Transverse colon (tissue), 4 donors: ENCODE measurements at places on chromosomes 3 and 15.

- no peak for DNase-seq
Measured at GRCh38 chr15:25810154-25810553, 53.0 kb downstream of the ATP10A start.

DNA sequence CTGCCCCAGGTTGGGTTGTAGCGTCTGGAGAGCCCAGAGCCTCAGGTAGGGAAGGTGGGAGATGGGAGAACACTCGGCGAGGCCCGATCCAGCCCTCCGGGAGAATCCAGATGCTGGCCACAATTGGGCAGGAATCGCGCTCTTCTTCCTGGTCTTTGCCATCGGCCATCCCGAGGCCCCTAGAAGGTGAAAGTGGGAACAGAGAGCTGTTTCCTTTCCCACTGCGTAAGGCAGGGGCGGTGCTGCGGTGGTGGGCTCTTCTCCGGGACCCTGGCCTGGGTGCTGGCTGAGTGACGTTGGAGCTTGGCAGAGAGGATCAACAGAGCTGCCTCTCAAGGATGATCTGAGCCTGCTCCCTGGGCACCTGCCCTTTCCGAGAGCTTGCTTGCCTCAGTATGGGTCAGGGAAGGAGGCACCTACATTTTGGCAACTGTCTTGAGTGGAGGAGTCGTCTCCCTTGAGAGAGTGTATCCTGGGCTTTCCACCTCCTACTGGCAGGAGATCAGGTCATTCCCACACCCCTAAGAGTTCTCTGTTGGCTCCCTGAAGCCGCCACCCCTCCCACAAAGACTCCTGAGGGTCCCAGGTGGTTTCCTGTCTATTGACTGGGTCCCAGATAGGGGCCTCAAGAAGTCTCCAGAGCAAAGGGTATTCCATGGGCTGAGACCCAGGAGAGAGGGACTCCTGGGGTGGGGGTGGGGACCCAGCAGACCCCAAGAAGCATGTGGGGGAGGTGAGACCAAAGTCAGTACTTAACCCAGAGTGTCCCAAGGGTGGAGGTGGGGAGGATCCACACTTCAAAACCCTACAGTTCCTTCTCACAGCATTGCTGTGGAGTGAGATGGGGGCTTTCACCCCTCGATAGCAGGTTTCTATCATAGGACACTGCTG, 1.6 kb downstream of the C15orf39 start:
- DNase-seq, result no peak

GRCh38 chr3:143421556-143421955, 302.0 kb downstream of the CHST2 start:
- no peak for DNase-seq

DNA sequence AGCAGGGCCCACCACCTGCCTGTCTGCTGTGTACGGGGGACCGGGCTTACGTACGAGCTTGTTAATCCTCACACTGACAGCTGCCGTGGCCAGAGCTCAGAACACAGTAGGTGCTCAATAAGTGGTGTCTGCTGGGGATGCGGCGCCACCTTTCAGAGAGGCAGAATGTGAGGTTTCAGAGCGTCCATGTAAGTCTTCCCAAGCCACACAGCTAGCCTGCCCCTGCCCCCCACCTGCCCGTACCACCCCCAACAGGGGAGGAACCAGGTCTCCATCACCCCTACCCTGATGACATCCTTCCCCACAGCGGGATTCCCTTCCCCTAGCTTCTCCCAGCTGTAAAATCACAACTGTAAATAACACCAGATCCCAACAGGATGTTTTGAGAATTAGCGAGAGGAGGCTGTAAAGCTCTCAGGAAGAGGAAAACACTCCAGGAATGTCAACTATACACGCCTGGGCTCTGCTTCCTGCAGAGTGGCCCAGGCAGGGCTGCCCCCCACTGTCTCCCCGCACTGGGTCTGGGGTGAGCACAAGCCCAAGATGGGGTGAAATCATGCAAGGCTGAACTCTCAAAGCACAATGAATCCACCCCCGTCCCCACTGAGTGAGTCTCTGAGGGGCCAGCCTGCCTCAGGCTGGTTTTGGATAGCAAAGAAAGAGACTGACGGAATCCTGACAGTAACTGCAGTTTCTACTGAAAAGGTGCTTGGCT, 250.1 kb upstream of the LYSMD4 start:
- DNase-seq, result no peak

DNA sequence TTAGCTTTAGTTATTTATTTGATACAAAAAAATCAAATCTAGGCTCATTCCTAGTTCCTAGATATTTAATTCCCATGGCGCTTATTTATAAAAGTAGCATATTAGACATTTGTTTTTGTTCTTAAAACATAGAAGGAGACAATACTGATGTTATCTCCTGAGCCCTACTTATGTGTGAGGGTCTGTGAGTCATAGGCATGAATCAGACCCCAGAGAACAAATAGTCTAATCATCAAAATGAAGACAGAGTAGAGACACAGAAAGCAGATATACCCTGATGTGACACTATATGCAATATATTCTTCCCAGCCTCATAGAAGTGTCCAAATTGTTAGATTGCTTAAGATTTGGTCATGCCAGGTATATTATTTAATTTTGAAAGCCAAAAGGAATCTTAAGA, 44.9 kb downstream of the PEX5L start:
- no peak for DNase-seq

DNA sequence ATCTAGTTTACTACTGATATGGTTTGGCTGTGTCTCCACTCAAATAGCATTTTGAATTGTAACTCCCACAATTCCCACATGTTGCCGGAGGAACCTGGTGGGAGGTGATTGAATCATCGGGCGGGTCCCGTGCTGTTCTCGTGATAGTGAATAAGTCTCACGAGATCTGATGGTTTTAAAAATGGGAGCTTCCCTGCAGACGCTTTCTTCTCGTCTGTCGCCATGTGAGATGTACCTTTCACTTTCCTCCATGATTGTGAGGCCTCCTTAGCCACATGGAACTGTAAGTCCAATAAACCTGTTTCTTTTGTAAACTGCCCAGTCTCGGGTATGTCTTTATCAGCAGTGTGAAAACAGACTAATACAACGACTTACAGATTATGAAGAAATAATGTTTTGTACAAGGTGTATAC, 35.6 kb upstream of the PYDC2 start:
- no peak for DNase-seq

DNA sequence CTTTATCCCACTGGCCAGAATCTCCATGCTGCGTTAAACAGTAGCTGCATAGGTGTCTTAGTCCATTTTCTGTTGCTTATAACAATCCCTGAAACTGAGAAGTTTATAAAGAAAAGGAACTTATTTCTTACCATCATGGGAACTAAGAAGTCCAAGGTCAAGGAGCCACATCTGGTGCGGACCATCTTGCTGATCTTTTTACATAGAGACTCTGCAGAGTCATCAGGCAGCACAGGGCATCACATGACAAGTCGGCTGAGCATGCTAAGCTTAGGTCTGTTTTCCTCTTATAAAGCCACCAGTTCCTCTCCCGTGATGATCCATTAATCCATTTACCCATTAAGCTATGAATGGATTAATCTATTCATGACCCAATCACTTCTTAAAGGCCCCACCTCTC, 22.4 kb upstream of the FAM174B start:
- no peak for DNase-seq

DNA sequence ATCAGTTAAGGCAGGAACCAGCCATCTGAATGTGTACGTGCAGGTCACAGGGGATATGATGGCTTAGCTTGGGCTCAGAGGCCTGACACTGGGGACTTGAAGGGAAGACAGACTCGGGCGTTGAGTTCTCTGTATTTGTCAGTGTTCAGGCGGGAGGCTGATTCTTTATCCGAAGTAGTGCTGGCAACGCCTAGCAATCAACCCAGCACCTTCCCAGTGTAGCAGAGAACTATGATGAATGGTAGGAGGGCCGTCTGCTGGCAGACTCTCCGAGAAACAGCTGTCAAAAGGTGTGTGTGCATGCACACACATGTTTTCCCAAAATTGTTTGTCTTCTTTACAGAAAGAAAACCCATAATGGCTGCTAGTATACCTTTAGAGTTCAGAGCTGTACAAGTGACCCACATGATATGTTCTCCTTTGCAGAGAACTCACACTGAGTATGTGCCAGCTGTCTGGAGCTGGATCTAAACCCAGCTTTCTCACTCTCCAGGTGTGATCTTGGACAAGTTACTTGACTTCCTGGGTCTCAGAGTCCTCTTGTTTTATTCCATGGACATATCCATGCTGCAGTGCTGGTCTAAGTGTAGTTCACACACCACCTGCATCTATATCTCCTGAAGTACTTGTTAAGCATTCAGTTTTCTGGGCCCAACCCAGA, 74.5 kb upstream of the LARS2 start:
- no peak for DNase-seq

DNA sequence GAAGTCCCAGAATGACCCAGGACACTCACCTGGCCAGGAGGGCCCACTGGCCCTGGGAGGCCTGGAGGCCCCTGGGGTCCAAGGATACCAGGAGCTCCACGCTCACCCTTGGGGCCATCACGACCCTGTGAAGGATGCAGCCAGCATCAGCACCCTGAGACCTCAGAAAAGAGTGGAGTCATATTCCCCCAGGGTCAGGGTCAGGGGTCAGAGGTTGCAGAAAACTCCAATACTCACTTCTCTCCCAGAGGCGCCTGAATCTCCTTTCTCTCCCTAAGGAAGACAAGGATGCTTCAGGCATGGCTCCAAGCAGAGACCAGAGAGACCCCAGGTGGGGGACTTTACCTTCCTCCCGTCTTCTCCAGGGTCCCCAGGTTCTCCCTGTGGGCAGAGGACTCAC, 13.1 kb upstream of the UCN2 start:
- DNase-seq, result no peak

- DNase-seq, result no peak
Measured at GRCh38 chr3:24401090-24401810, 93.4 kb downstream of the THRB start.

GRCh38 chr3:181793006-181793405, 81.3 kb downstream of the SOX2 start:
- no peak for DNase-seq

GRCh38 chr3:47752716-47753115, 29.0 kb downstream of the SMARCC1 start:
- no peak for DNase-seq

DNA sequence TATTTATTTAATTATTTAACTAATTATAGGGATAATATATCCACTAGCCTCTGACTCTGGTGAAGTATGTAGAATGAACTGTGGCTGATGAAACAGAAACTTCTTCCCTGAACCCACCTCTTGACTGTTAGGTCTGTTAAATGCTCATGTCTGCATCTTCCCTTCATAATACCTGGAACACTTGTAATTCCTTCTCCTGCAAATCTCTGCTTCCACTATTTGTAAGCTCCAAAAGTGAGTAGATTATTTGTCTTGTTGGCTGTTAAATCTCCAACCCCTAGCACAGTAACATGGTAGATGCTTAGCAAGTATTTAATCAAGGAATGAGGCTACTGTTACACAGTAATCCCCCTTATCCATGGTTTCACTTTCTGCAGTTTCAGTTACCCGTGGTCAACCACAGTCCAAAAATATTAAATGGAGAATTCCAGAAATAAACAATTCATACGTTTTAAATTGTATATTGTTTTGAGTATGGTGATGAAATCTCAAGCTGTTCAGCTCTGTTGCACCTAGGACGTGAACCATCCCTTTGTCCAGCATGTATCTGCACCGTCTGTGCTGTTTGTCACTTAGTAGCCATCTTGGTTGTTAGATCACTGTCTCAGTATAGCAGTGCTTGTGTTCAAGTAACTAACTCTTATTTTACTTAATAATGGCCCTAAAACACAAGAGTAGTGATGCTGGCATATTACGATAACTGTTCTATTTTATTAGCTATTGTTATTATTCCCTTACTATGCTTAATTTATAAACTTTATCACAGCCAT, 5.7 kb downstream of the TTBK2 start:
- no peak for DNase-seq

GRCh38 chr15:70487387-70487740, 276.0 kb downstream of the UACA start:
- DNase-seq, result no peak

DNA sequence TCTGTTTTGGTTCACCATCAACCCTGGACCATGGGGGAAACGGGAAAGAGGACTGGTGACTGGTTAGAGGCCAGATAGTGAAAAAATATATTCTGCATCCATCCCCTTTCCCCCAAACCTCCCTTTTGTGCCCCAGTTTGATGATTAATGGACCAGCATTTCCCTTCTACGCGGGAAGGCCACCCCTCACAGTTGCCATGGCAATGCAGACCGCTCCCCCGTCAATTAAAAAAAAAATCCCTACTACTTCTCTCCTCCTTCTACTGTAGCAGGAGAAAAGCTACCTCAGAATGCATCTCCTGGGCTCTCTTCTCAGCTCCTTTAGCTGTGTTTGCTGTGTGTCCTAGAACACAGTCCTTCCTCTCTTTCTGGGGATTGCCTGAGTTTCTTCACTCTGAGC, 4.0 kb downstream of the BAHD1 start:
- DNase-seq, result no peak

DNA sequence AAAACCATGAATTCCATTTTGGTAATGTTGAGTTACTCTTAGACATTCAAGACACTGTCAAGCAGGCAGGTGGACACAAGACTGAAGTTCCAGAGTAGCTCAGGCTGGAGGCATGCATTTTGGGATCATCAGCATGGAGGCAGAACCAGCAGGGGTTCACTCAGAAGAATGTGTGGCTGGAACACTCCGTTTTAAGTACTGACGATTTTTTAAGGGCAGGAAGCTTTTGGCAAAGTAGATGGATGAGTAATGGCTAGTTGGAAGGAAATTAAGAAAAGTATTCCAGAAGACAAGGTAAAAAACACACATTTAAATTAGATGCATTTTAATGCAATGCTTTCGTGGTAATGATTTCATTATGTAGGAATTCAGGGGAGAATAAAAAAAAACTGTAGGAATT, 420.4 kb downstream of the ROBO2 start:
- no peak for DNase-seq

- no peak for DNase-seq
Measured at GRCh38 chr3:27976933-27977332, 254.8 kb upstream of the EOMES start.

DNA sequence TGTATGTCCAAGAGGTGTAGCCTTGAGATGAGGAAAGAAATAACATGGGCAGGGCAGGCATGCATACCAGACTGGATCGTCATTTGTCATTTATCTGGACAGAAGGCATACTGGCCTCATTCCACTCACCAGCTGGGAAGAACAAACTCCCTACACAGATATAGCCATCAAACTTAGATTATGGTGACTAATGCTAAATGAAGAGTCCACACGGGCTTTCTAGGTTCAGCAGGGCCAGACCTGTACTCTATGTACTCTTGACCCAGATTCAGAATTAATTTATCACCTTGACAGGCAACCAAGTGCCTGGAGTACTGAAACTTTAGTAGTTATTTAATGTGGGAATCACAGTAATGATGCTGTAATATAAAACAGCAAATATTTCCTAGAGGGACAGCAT, 164.3 kb upstream of the IL12A start:
- DNase-seq, result peak; percentile 46
